CD4-positive, CD25-positive, alpha-beta regulatory T cell (primary cell): ENCODE measurements at places on chromosomes 6 and 20. TPM values are rescaled to one million over a fixed set of nuclear protein-coding genes. Genes with fewer than 3 reads are reported as not detected.

The CASS4 gene
- 9.8 TPM for total RNA-seq

The OXT gene
- total RNA-seq = not detected

DNA sequence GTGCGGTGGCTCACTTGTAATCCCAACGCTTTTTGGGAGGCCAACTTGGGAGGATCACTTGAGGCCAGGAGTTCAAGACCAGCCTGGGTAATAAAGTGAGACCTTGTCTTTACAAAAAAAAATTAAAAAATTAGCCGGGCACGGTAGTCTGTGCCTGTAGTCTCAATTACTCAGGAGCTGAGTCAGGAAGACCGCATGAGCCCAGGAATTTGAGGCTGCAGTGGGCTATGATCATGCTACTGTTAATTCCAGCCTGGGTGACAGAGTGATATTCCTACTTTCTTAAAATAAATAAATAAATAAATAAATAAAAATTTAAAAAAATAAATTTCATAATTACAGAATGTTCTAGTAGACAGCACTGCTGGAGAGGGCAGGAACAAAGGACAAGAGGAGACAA, 62.4 kb downstream of the DST start:
- H3K4me1 ChIP-seq = no peaks in the 10 kb centered on the region
- no peaks in the 10 kb centered on the region for H3K27me3 ChIP-seq
- H3K27ac ChIP-seq = no peak overlapping the region
- H3K36me3 ChIP-seq = no peaks in the 10 kb centered on the region
- no peak overlapping the region for H3K4me3 ChIP-seq
- no peak for DNase-seq

GRCh38 chr6:165052561-165053480, 256.6 kb downstream of the C6orf118 start:
- H3K27ac ChIP-seq = no peak overlapping the region
- DNase-seq = no peak
- no peaks in the 10 kb centered on the region for H3K36me3 ChIP-seq
- no peaks in the 10 kb centered on the region for H3K27me3 ChIP-seq

- no peaks in the 10 kb centered on the region for H3K27me3 ChIP-seq
- no peaks in the 10 kb centered on the region for H3K36me3 ChIP-seq
- no peak for DNase-seq
- no peak overlapping the region for H3K4me3 ChIP-seq
- no peak overlapping the region for H3K27ac ChIP-seq
Measured at GRCh38 chr6:54737247-54737646, 109.3 kb upstream of the FAM83B start.

- no peak overlapping the region for H3K27ac ChIP-seq
- H3K36me3 ChIP-seq = no peaks in the 10 kb centered on the region
- no peaks in the 10 kb centered on the region for H3K27me3 ChIP-seq
- no peak overlapping the region for H3K4me3 ChIP-seq
- H3K4me1 ChIP-seq = no peaks in the 10 kb centered on the region
Measured at GRCh38 chr20:60352017-60352416, 393.8 kb downstream of the CDH26 start.

DNA sequence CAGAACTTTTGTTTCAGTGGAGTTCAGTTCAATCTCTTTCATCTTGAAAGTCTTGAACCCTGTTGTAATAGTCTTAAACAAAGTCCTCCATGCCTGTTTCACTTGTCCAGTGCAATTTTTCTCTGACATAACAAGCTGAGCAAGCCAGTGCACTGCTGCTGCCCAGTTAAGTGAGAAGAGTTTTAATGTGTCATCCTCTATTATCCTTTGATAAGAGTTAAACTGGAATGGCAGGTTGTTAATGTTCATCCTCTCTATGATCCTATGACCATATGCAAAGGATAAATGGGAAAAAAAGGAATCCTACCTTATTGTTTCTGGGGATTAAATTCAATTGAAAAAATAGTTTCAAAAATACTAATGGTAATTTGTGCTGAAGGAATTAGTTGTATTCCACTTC, 197.5 kb downstream of the FRK start:
- H3K4me1 ChIP-seq = no peaks in the 10 kb centered on the region
- no peak overlapping the region for H3K4me3 ChIP-seq
- DNase-seq = no peak
- H3K27me3 ChIP-seq = no peaks in the 10 kb centered on the region
- no peak overlapping the region for H3K27ac ChIP-seq
- H3K36me3 ChIP-seq = no peaks in the 10 kb centered on the region

GRCh38 chr6:474453-475185, 83.1 kb downstream of the IRF4 start:
- H3K27ac ChIP-seq = no peak overlapping the region
- peak overlapping the region; percentile 45 for H3K4me3 ChIP-seq
- peaks cover 20% of the 10 kb centered on the region for H3K4me1 ChIP-seq
- no peaks in the 10 kb centered on the region for H3K27me3 ChIP-seq
- DNase-seq = peak; percentile 25

GRCh38 chr6:152063170-152063921, 255.9 kb downstream of the ESR1 start:
- no peaks in the 10 kb centered on the region for H3K36me3 ChIP-seq
- H3K27me3 ChIP-seq = no peaks in the 10 kb centered on the region
- H3K27ac ChIP-seq = no peak overlapping the region
- H3K4me1 ChIP-seq = no peaks in the 10 kb centered on the region

- no peaks in the 10 kb centered on the region for H3K36me3 ChIP-seq
- no peaks in the 10 kb centered on the region for H3K4me1 ChIP-seq
- H3K27me3 ChIP-seq = peaks cover 4% of the 10 kb centered on the region
- DNase-seq = no peak
Measured at GRCh38 chr6:83258517-83258916, 65.4 kb downstream of the RWDD2A start.

DNA sequence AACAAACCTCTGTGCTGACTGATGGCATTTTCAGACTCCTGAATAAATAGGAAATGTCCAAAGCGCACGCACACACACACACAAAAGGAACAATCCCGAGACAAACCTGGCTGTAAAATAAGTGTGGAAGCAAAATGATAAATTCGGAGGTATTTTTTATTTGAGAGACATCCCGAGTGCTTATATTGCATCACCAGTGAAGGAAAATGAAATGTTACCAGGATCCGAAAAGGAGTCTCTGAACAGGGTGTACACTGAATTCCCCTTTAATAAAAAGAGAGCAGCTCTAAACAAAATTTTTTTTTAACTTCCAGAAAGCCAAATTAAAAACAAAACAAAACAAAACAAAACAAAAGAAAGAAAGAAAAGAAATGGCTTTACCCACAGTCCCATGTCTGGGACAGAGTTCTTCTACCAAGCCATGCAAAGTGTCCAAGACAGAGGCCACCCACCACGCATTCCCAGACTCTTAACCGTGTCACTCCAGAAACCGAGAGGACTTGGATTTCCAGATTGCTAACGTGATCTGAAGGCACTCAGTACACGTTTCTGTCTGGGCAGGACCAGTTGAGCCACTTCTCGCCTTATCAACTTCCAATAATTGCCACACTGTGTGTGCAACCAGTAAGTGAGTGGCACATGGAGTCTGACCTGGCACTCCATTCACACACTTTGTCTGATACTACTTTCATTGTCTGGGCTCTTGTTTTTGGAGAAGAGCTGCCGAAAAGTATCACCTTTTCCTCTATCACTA, 817 bp downstream of the ME1 start:
- H3K27me3 ChIP-seq = peaks cover 3% of the 10 kb centered on the region
- no peaks in the 10 kb centered on the region for H3K4me1 ChIP-seq
- DNase-seq = no peak
- H3K27ac ChIP-seq = no peak overlapping the region
- H3K4me3 ChIP-seq = no peak overlapping the region

DNA sequence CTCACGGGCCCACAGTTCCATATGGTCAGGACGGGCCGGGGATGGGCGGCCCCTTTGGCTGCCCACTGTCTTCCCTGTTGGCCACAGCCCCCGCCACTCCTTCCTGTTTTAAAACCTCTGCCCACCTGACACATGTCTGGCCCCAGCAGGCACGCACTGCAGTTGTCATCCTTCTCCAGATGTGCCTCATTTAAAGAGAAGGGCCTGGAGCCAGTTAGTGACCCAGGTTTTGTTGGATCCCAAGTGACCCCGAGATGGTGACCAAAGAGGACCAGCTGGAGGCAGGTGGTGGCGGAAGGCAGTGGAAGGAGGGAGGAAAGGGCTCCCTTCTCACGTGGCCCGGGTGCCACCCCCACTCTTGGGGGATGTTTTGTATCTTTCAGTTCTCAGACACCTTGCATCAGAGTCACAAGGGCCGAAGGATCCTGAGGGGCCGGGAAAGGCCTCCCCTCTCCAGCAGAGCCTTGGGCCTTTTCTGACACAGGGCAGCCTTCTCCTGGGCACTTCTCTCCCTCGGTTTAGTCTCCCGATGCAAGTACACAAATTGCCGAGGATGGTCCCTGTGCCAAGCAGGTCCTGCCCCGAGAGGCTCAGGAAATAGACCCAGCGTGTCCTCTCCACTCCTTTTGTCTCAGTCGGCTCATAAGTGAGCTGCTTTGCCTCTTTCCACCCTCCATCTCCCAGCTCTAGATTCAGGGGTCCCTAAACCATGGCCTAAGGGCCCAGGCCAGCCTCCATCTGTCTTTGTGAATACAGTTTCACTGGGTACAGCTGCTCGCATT, 117.6 kb downstream of the SULF2 start:
- no peak overlapping the region for H3K27ac ChIP-seq
- no peaks in the 10 kb centered on the region for H3K4me1 ChIP-seq
- H3K27me3 ChIP-seq = no peaks in the 10 kb centered on the region
- H3K36me3 ChIP-seq = no peaks in the 10 kb centered on the region

GRCh38 chr20:54212871-54213270, 5.0 kb downstream of the PFDN4 start:
- no peaks in the 10 kb centered on the region for H3K27me3 ChIP-seq
- H3K4me1 ChIP-seq = peaks cover 16% of the 10 kb centered on the region
- DNase-seq = no peak
- no peak overlapping the region for H3K27ac ChIP-seq

DNA sequence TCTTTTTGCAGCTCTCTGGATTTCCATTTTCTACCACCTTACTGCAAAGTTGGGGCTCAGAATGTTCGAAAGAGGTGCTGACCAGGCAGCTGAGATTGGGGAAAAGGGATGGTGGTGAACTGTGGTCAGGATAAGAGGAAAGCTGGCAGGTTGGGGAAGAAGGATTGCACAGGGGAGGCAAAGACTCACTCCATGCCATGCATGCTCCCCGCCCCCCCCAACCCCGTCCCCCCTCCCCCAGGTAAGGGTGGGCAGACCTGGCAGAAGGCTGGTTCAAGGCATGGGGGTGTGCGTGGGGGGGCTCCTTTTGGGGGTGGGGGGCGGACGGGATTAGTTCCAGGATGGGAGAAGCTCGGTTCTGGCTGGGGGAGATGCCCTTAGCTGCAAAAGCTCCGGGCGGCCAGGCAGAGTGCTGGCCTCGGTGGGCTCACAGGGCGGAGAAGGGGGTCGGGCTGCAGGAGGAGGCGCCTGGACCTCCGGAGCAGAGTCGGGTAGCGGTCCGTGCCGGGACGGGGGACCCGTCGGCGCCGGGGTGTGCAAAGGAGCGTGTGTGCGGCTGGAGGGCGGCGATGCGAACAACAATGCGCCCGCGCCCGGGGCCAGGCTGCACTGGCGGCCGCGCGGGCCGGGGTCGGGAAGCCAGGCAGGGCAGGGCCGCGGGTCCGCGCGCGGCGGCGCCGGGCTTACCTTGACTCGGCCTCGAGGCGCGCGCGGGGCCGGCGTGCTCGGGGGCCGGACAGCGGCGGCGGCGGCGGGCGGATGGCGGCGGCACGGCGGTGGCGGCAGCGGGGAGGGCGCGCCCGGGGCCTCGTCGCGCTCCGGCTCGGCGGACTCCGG, 880 bp downstream of the ADNP start:
- peaks cover 28% of the 10 kb centered on the region for H3K36me3 ChIP-seq
- H3K4me3 ChIP-seq = peak overlapping the region; percentile 93
- no peaks in the 10 kb centered on the region for H3K27me3 ChIP-seq
- peaks cover 49% of the 10 kb centered on the region for H3K4me1 ChIP-seq

DNA sequence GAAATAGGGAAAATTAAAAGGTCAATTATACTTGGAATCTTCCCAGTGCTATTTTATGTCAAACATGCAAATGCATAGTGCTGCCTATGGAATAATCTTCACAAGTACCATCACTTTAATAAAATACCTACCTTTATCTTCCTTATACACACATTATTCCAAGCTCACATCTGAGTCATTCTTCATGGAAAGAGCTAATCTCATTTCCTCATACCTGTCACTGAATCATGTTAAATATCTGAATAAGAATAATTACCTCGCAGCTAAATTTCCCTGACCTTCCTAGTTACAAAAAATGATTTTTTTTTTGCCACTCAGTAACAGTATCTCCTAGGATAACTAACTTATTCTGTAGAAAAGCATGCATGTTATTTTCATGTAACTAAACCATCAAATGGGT, 661.4 kb upstream of the HS3ST5 start:
- H3K27me3 ChIP-seq = no peaks in the 10 kb centered on the region
- no peak overlapping the region for H3K4me3 ChIP-seq
- H3K4me1 ChIP-seq = no peaks in the 10 kb centered on the region
- H3K36me3 ChIP-seq = no peaks in the 10 kb centered on the region

DNA sequence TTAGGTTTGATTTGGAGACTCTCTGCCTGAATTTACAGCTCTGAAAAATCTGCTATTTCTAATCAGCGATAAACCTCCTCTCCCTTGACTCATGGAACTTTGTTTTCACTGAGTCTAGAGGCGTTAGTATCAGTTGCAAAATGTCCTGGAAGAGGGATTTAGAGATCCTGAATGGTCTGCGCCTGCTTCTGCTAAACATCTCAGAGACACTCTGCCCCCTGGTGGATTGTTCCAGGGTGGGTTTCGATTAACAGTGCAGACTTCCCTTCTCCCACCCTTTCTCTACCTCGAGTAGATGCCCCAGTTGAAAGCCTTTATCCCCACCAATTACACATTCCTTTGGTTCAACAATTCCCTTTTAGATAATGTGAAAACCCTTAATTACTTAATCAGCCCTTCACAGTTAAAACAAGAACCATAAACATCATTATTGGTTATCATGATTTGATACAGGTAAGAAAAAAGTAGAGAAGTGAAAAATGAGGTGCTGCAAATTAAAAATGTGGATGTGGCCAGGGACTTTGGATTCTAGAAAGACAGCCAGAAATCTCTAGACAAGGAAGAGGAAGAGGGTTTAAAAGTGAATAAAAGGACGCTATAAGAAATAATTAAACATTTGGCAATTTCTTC, 5.5 kb downstream of the HTR1B start:
- H3K36me3 ChIP-seq = no peaks in the 10 kb centered on the region
- H3K4me1 ChIP-seq = no peaks in the 10 kb centered on the region
- no peak overlapping the region for H3K27ac ChIP-seq
- DNase-seq = no peak
